Testis (tissue), 5 donors: ENCODE measurements at places on chromosomes 13 and 19. TPM values are rescaled to one million over a fixed set of nuclear protein-coding genes. Genes with fewer than 3 reads are reported as not detected.

DNA sequence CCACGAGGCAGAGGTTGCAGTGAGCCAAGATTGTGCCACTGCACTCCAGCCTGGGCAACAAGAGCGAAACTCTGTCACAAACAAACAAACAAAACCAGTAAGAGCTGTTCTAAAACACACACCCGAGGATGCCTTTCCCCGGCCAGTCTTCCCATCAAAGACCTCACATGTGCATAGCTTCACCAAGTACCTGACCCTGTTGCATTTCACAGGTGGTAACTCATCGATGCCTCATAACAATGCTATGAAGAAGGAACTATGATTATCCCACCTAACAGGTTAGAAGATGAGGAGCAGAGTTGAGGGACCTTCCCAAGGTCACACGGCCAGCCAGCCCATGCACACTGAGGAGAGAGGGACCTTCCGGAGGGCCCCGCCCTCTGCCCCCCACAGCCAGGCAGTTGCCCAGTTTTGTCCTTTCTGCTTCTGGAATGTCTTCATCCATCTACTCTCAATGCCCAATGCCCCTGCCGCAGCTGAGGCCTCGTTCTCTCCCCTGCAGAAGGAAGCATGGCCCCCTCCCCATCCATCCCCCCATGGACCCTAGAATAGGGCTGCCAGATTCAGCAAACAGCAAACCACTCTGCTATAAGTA, 16.8 kb upstream of the LENG8 start:
- H3K36me3 ChIP-seq = no peaks in the 10 kb centered on the region
- H3K27me3 ChIP-seq = no peaks in the 10 kb centered on the region
- H3K4me1 ChIP-seq = peaks cover 42% of the 10 kb centered on the region
- H3K4me3 ChIP-seq = no peak overlapping the region

- peak; percentile 99 for DNase-seq
- H3K27me3 ChIP-seq = no peaks in the 10 kb centered on the region
- peak overlapping the region; percentile 96 for H3K27ac ChIP-seq
- no peaks in the 10 kb centered on the region for H3K36me3 ChIP-seq
- H3K4me1 ChIP-seq = peaks cover 29% of the 10 kb centered on the region
- H3K4me3 ChIP-seq = peak overlapping the region; percentile 94
Measured at GRCh38 chr19:18152442-18152816, 534 bp upstream of the PIK3R2 start.

GRCh38 chr19:48872884-48873475, 759 bp downstream of the PPP1R15A start:
- H3K4me3 ChIP-seq = peak overlapping the region; percentile 100
- DNase-seq = peak; percentile 94
- H3K27ac ChIP-seq = peak overlapping the region; percentile 100
- H3K27me3 ChIP-seq = no peaks in the 10 kb centered on the region
- no peaks in the 10 kb centered on the region for H3K36me3 ChIP-seq

GRCh38 chr13:102318233-102318632, 83.6 kb downstream of the FGF14 start:
- no peaks in the 10 kb centered on the region for H3K4me1 ChIP-seq
- H3K27ac ChIP-seq = no peak overlapping the region
- no peak overlapping the region for H3K4me3 ChIP-seq
- H3K27me3 ChIP-seq = no peaks in the 10 kb centered on the region
- no peak for DNase-seq
- no peaks in the 10 kb centered on the region for H3K36me3 ChIP-seq

- H3K27me3 ChIP-seq = no peaks in the 10 kb centered on the region
- no peaks in the 10 kb centered on the region for H3K4me1 ChIP-seq
- no peaks in the 10 kb centered on the region for H3K36me3 ChIP-seq
Measured at GRCh38 chr19:13207237-13207845, 57.1 kb downstream of the IER2 start.

DNA sequence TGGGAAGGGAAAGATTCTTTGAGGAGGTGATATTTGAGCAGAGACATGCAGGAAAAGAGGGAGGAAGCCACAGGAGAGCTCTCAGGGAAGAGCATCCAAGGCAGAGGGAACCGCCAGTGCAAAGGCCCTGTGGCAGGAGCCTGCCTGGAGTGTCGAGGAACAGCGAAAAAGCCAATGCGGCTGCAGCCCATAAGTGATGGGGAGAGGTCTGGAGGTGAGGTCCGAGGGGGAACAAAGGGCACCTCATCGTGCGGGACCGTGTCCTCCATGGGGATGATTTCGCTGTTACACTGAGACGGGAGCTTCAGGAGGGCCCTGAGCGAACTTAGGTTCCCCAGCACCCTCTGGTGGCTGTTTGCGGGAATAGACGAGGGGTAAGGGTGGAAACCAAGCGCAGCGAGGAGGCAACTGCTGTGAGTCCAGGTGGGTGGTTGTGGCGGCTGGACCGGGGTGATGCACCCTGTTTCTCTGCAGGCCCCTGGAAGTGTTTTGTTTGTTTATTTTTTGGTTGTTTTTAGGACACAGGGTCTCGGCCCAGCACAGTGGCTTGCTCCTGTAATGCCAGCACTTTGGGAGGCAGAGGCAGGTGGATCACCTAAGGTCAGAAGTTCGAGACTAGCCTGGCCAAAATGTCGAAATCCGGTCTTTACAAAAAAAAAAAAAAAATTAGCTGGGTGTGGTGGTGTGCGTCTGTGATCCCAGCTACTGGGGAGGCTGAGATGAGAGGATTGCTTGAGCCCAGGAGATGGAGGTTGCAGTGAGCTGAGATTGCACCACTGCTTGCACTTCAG, 5.9 kb upstream of the EHD2 start:
- DNase-seq = peak; percentile 75
- no peak overlapping the region for H3K27ac ChIP-seq
- no peaks in the 10 kb centered on the region for H3K36me3 ChIP-seq
- no peaks in the 10 kb centered on the region for H3K27me3 ChIP-seq

Gene IGFL1
- not detected for polyA plus RNA-seq

Gene VSTM2B
- polyA plus RNA-seq = 0.50 TPM
